ENCODE measurements at places on chromosomes 16 and 17.

DNA sequence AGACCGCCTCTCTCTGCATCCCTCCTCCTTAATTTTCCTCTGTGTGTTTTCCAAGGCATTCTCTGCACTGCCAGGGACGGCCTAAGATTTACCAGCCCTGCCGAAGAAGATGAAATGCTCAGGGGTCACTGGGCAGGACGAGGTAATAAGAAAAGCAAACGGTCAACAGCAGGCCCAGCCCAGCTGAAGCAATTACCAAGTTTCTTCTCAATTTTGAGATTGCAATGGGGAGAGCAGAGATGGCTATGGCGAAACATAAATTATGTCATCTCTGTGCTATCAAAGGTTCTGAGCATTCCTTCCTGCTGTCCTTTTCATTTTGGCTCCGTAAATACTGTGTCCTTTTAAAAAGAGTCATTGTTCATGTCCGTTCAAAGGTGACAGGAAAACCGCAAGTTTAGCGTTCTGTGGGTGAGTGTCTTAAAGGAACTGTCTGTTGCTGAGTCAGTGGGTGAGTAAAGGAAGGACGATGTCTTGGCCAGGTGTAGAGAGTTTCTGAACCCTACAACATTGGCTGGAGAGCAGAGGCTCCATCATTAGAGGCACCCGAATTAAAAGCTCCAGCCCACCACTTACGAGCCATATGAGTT is 753.9 kb upstream of the EEF2KMT start:
- no peak for DNase-seq

- DNase-seq = no peak
Observed at GRCh38 chr17:47852113-47852949, 1.4 kb upstream of the SP6 start.

DNA sequence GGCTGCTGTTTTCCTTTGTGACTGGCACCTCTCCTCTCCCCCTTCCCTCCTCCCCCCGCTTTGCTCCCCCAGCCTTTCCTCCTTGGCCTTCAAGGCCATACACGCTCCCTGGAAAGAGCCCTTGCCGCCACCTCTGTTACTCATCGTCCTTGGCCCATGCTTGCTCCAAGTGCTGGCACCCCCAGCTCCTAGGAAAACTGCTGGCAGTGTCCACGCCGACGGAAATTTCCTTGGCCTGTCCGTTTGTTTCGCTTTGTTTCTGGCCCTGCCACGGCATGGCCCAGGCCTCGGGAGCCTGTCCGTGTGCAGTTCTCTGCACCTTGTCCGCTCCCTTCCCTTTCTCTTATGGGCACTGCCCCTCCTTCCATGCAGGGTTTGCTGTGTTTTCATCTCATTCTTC is 18.0 kb downstream of the CA5A start:
- DNase-seq = no peak

DNA sequence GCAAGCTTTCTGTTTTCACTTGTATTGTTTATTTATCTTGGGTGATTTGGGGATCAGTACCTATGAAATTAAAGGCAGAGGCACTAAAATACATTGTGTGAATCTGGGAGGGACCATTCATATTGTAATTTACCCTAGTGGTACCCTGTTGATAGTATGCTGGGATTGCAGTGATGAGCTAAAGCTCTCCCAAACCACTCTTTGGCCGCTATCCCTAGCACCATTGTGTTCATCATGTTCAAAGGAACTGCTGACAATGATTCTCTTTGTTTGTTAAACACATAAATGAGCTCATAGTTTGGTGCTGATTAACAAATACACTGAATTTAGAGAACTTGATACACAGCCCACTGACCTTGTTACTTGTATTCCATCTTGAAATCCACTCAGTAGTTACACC is 1469.8 kb downstream of the CDH11 start:
- DNase-seq = no peak

- no peak for DNase-seq
Observed at GRCh38 chr16:79632289-79632688, 31.8 kb upstream of the MAF start.

- DNase-seq = no peak
Observed at GRCh38 chr17:45380046-45380765, 52.5 kb downstream of the ARHGAP27 start.

- DNase-seq = no peak
Observed at GRCh38 chr17:64160378-64160777, 30.4 kb upstream of the ERN1 start.

DNA sequence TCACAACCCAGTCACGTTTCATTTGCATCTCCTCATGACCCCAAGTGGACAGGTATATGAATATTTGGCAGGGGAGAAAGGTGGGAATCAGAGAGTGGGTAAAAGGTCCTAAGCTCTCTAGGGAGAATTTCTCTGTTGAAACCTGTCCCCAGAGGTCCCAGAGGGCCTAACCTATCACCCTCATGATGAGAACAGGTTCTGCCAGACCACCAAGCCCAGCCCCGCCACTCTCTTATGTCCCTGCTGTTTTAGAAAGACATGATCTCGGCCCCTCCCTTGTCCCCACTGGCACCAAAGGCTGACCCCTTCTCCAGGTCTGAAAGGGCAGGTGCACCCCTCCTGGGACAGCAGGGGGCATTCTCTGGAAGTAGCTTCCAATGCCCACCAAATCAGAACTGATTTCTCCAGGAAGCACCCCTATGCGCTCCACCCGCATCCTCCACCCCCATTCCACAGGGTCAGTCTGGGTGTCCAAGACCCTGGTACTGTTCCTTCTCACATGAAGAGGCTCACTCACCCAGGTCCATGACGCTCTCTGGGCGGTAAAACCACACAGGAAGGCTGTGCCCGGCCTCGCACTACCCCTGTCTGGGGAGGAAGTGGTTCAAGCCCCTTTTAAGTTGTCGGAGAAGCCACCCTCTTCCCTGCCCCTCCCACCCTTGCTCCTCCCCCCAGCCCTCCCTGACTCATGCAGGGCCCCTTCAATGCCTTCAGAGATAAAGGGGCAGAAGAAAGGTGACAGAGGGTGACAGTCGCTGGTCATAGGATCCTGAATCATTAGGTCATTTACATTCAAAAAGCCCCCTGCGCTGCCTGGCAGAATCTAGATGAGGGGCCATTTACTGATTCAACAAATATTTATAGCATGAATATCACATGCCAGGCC is at the start of gene CCR7:
Gene CCR7, minus strand, starts transcription at position 590 of the 886 bp plus-strand sequence. Its CDS starts 63 bp downstream, at position 527.
- no peak for DNase-seq

GRCh38 chr17:81863123-81863675 is 2.9 kb upstream of the P4HB start:
- DNase-seq = no peak

- DNase-seq = no peak
Observed at GRCh38 chr16:58027916-58028455, 2.4 kb downstream of the MMP15 start.

DNA sequence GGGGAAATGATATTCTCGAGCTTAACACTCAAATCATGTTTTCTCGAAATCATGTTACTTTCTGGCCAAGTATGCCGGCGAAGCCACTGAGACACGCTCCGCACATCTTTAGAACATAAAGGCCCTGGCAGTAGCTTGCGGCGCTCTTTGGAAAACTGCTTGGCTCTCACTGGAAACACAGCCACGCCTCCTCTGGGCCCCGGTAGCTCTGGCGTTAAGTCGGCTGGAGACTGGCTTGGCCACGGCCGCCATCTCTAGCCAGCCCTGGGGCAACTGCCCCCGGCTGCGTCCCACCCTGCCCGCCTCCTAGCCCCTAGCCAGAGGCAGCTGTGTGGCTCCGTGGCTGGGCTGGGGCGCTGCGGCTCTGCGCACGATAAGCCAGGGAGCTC is 9.2 kb upstream of the BAIAP2 start:
- DNase-seq = no peak

DNA sequence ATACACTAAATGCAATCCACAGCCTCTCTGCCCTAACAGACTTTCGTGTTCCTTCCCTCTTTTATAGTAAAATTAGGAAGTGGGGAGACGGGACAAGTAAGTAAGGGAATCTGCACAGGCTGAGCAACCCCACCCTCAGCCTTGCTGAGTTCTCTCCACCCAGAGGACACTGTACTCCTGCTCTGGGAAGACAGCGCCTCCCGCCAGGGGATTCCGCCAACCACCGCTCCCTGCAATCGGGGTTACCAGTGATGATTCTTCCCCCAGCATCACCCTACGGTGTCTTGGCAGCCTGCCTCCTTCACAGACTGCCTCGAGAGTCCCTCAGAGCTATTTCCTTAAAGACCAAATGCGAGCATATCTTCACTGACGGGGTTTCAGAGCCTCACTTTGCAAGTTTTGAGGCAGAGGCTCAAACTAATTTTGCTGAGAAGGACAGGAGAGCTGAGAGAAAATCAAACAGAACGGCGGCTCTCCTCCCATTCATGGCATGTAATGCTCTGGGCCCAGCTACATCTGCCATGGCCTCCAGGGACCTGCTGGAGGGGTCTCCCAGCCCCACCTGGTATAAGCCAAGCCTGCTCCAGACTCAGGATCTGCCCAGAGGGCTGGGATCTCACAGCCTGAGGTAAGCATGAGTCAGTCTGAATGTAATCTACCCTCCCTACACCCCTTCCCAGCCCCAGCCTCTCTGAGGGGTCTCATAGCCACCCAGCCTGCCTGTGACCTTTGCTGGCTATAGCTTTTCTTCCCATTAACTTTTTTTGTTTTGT is 22.7 kb upstream of the ASGR2 start:
- DNase-seq = no peak

DNA sequence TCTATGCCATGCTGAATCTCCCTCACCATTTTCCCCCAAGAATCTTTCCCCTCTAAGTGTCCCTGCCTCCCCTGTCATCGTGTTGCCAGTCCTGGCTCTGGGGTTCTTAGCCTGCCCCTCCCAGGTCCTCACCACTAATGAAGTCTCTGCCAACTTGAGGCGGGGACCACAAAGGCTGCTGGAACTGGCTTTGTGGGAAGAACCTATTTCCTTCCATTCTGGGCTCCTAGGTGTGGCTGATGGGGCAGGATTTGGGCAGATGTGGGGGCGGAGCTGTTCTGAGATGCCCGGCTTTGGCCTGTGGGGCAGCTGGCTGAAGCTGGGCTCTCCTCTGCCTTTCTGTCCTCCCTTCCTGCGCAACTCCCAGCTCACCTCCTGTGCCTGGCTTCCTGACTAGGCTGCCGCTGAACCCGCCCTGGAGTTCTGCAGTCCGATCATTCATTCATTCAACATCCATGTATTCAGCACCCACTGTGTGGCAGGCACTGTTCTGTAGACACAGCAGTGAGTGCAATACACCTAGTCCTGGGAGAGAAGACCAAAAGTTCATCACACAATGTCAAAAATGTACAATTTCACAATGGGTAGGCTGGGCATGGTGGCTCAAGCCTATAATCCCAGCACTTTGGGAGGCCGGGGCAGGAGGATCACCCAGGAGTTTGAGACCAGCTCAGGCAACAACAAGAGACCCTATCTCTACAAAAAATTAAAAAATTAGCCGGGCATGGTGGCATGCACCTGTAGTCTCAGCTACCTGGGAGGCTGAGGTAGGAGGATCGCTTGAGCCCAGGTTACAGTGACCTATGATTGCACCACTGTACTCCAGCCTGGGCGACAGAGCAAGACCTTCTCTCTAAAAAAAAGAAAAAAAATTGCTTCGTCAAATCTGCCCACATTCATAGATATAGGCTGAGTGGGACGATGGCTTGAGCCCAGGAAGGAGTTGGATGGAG is 1.9 kb upstream of the SNN start:
- DNase-seq = no peak

GRCh38 chr17:751269-752001 is 629 bp downstream of the GEMIN4 start:
- DNase-seq = no peak

GRCh38 chr16:57735755-57736418 is at the start of gene KATNB1:
Gene KATNB1 (plus strand): TSS chr16:57735770. CDS start chr16:57737244, 1,474 bp downstream.
- no peak for DNase-seq

- no peak for DNase-seq
Observed at GRCh38 chr16:19913340-19913645, 28.6 kb upstream of the GPRC5B start.

- no peak for DNase-seq
Observed at GRCh38 chr17:40515491-40516041, 14.1 kb upstream of the TNS4 start.

DNA sequence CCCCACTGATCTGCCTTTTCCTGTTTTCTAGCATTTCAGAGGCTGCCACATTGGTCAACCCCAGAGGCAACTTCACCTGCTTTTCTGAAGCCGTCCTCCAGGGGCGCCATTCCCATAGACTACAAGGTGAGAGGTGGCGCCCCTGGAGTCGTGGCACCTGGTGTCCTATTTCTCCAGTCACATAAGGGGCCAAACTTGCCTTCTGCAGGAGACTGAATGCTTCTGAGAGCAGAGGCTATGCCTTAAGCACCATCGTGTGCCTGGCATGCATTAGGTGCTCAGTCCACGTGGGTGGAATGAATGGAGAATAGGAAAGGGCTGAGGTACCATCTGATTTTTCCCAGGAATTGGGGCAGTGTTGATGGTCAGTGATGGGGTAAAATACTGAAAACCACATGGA is 164.8 kb downstream of the HAPSTR1 start:
- DNase-seq = no peak

DNA sequence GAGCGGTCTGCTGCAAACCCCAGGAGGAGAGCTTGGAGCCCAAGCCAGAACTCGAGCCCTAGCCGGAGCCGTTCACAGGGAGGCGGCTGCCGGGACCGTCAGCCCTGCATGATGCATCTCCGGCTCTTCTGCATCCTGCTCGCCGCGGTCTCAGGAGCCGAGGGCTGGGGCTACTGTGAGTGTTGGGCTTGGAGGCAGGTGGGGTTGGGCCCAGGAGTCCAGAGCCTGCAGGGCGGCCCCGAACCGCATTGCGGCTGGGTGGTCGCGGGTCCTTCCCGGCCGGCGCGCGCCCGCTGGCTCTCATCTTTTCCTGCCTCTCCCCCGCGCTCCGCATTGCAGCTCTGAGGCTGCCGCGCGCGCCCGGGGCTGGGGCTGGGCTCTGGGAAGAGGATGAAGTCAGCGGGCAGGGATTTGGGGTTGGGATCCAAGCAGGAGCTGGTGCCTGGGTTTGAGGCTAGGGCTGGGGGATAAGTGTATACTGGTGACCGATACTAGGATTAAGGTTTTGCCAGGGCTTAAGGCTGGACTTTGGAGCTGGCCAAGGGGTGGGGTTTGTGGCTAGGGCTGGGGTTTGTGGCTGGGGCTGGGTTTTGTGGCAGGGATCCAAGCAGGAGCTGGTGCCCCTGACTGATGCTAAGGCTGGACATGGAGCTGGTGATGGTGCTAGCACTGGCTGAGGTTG is 532 bp downstream of the CNTNAP1 start:
- DNase-seq = no peak

All from esophagus squamous epithelium (tissue), 5 donors.